Ovary (tissue), 10 donors: ENCODE measurements at places on chromosomes 2 and 18.

DNA sequence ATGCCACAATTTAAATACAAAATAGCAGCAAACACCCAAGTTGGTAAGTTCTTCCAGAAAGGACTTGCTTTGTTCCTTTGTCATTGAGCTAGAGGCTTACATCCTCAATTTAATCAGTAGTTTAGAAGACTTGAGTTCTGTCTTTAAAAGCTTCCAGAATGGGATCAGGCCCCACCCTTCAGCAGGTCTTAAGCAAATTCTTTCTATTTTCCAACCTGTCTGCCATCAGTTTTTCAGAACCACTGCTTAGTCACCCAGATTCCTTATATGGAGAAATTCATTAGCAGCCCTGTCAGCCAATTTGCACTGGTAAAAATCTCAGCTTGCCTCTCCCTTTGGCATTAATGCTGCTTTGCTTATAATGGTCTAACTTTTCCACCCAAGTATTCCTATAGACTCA is 263.6 kb upstream of the HNMT start:
- DNase-seq: no peak

DNA sequence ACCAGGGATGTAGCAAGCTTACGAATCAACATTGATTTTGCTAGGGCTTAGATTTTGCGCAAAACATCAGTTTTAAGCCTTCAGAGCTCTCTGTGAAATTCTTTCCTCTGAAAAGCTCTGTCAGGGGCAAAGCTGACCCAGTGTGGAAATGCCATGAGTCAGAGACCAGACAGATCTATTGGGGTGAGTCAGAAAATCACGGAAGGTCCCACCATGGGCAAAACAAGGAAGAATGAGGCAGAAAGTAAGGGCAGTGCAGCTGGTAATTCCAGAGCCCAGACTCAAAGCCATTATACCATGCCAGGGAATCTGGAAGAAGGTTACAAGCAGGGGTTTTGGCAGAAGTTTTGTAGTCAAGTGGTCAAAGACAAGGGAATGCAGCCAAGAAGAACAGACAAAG is 256.6 kb upstream of the CTAGE1 start:
- no peak for DNase-seq

- DNase-seq: no peak
Measured at GRCh38 chr2:215746887-215747615, 266.3 kb downstream of the MREG start.

DNA sequence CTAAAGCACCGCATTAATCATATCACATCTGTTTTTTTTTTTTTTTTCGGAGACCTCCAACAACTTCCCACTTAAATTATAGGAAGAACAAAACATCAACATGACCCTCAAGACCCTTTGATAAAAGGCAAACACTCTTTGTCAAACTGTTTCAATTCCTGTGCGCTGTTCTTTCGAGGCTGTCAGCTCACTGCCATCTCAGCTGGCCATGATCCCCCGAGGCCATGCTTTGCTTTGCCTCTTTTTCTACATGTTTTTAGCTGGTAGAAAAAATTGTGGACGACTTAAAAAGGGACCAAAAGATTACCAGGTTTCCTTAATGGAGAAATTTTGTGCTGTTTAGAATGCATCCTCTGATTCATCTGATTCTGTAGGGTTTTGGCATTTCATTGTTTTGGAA is 138.2 kb downstream of the DPP10 start:
- no peak for DNase-seq

DNA sequence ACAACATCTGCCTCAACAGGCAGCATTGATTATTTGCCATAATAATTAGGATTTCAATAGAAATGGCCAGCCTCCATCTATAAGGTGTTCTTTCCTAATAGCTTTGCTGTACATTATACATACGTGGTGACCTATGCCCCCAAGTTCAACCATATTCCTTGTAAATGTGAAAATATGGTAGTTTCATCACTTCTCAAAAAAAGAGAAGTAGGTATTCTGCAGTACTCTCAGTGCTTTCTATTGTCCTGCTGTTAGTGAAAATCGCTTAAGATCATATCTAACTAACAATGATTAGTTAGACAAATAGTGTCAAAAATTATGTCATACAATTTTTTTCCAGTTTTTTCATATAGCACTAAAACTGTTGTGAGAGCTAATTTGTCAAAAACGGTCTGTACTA is 79.6 kb downstream of the SLC4A10 start:
- DNase-seq: no peak

- no peak for DNase-seq
Measured at GRCh38 chr2:237704501-237705434, 77.4 kb downstream of the LRRFIP1 start.

DNA sequence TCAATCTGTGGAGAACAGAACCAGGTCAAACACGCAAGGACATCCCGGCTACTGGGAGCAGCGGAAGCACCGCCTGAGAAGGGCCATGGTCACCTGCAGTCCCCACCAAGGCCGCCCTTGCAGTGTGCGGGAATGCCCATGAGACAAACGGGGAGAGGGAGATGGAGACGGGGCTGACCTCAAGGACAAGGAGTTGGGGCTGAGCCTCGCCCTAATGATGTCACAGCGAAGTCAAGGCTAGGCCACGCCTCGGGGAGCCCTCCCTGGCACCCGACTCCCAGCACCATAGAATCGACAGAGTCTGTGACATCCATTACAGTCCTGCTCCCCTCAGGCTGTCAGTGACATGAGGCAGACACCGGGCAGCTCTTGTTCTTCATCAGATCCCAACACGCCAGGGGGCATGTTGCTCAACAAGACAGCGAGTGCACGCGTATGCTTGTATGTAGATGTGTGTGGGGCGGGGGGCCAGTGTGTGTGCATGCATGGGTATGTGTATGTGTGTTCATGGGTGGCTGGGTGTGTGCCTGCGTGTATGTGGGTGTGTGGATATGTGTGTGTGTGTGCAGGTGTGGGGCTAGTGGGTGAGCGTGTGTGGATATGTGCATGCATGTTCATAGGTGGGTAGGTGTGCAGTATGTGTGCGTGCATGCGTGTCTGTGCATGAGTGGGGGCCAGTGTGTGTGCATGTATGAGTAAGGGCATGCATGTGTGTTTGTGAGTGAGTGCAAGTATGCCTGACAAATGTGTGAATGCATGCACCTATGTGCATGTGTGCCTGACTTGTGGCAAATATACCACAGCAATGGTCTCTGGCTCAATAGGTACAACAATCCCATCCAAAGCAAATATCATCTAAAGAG is 57.0 kb downstream of the ANKMY1 start:
- no peak for DNase-seq
